ENCODE measurements at places on chromosomes 12 and 14. TPM values are rescaled to one million over a fixed set of nuclear protein-coding genes. Genes with fewer than 3 reads are reported as not detected.

SMARCD1 gene
- 19.7 TPM for total RNA-seq

CCDC175 gene
- total RNA-seq: not detected

ZFYVE21 gene
- 55.0 TPM for total RNA-seq

GDF3 gene
- total RNA-seq: not detected

RFLNA gene
- 43.1 TPM for total RNA-seq

ZNF384 gene
- 9.0 TPM for total RNA-seq

POLR3B gene
- total RNA-seq: 20.7 TPM

EPYC gene
- not detected for total RNA-seq

PTPRO gene
- total RNA-seq: 3.1 TPM

GNB3 gene
- 1.4 TPM for total RNA-seq

PIWIL1 gene
- total RNA-seq: not detected

POTEM gene
- total RNA-seq: not detected

G2E3 gene
- total RNA-seq: 39.3 TPM

ERP27 gene
- 0.19 TPM for total RNA-seq

GPRC5D gene
- total RNA-seq: not detected

KCNK10 gene
- not detected for total RNA-seq

KCNJ8 gene
- total RNA-seq: 62.0 TPM

SELPLG gene
- total RNA-seq: 0.85 TPM

GPR132 gene
- total RNA-seq: not detected

FAM186B gene
- total RNA-seq: 0.28 TPM

HOXC4 gene
- 0.19 TPM for total RNA-seq

DNAL1 gene
- total RNA-seq: 11.0 TPM

CKAP4 gene
- 206 TPM for total RNA-seq

KRT1 gene
- total RNA-seq: not detected

RERG gene
- 1.1 TPM for total RNA-seq

RNF212B gene
- not detected for total RNA-seq

E2F7 gene
- 28.6 TPM for total RNA-seq

RSRC2 gene
- total RNA-seq: 40.3 TPM

TAS2R9 gene
- total RNA-seq: not detected

ADCY4 gene
- total RNA-seq: 15.5 TPM

ACSM4 gene
- not detected for total RNA-seq

DYRK2 gene
- total RNA-seq: 29.7 TPM

BEGAIN gene
- not detected for total RNA-seq

B3GNT4 gene
- under 0.01 TPM for total RNA-seq

KRT72 gene
- not detected for total RNA-seq

RNASE7 gene
- total RNA-seq: not detected

COX6A1 gene
- total RNA-seq: 777 TPM

TEX52 gene
- total RNA-seq: not detected

KCNC2 gene
- not detected for total RNA-seq

CLECL1 gene
- not detected for total RNA-seq

DCN gene
- total RNA-seq: 321 TPM

Measured in regular cardiac myocyte (primary cell).